ENCODE measurements at places on chromosomes 5 and 9.
A peak's percentile ranks its signal among the peaks of the same experiment; 100 is the strongest.

DNA sequence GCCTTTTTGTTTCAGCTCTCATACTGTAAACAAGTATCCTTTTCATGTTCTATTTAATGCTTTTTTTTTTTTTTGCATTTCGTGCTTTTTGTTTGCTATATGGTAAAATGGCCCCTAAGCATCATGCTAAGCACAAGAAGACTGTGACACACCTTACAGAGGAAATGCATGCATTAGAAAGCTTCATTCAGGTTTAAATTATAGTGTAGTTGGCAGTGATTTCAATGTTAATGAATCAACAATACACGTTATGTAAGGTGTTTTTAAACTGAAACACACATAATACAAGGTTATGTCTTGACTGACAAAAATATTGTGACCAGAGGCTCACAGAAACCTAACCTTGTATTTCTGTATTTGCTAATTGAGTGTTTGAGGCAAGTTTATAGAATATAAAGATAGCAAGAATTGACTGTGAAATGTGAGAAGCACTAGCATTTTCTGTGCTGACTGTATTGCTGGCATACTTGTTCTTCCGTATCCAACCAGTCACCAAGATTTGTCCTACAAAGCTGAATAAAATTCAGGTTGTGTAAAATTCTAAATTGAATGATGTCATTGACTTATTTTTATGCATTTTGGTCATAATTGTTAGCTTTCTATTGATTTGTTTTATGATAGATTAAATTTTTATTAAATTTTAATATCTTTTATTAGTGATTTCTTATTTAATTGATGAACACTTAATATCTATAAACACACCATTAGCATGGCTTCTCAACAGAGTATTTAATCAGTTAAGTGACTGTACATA, 4.1 kb downstream of the CFAP95 start:
- no peak for DNase-seq

GRCh38 chr5:6715758-6716628, 2.8 kb downstream of the TENT4A start:
- DNase-seq = peak; percentile 18

DNA sequence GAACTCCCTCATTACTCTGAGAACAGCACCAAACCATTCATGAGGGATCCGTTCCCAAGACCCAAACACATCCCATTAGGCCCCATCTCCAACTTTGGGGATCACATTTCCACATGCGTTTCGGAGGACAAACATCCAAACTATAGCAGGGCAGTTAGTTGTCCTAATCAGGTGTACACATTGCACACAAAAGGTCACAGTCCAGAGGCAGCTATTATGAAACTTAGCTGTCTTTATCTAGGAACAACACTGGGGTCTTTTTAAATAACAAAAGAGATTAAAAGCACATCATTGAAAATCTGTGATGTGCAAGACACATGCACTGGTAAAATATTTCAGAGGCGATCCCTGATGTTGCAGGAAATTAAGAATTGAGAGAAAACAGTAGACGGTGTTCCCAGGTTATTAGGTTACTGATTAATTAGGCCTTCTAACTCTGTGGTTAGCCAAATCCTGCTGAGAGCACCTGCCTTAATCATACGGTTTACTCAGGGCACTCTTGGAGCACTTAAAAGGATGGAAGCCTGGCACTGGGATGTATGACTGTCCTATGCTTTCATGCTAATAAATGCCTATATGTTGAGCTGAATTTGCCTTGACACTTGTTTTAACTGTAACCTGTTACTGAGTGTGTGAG, 1574.5 kb upstream of the WWC1 start:
- DNase-seq = no peak

GRCh38 chr5:81154725-81155124, 78.4 kb upstream of the CKMT2 start:
- no peak for DNase-seq

- no peak for DNase-seq
These were observed 394.8 kb upstream of the MEF2C start for GRCh38 chr5:89277816-89278215.

GRCh38 chr5:179765400-179765799, 28.4 kb upstream of the LTC4S start:
- DNase-seq = peak; percentile 41

DNA sequence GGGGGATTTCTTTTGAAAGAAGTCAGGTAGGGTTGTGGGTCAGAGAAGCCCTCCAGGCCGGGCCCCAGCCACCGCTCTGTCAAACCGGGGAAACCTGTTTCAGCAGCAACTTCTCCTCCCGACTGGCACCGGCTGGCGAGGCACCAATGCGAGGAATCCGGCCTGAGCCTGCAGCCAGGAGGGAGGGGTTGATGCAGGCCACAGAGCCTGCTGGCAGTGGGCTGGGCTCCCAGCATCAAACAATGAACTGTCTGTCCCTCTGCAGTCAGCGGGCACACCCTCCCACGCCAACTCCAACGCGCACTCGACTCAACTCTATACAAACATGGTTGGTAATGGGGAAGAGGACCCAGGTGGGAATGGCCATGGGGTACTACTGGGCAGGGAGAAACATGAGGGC, 12.1 kb downstream of the PCDH1 start:
- DNase-seq = no peak

DNA sequence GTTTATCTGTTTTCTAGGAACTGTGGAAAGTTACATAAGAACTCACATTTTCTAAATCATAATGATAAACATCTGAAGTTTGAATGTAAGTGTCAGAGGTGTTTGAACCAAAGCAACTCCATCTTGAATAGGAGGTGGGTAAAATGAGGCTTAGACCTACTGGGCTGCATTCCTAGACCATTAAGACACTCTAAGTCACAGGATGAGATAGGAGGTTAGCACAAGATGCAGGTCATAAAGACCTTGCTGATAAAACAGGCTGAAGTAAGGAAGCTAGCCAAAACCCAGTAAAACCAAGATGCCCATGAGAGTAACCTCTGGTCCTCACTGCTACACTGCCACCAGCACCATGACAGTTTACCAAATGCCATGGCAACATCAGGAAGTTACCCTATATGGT, 297.7 kb upstream of the POU5F2 start:
- no peak for DNase-seq

DNA sequence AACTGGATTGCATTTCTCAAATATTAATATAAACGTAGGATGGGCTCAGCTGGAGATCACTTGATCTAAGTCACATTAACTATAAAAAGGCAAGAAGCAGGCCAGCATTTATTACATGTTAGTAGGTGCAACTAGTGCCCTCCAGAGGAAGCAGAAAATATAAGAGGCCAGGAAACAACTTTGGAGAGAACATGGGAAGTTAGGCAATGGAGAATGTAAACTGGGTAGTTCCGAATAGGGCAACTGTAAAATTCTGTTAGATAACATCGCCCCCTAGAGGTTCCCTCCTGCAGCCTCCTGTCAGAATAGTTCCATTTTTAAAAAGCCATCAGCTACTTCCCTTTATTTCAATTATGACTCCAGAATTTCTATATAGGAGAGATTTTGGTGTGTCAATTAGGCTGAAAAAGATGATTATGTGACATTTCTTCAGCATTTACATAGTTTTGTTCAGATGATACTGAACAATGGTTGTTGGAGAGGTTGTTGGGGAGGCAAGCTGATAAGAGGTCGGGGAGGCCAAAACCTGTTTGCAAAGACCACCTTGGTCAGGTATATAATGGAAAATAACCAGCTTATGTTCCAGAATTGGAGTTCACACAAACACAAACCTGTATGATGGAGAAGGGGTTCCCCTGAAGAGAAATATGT, 22.4 kb downstream of the CCL28 start:
- DNase-seq = peak; percentile 69

DNA sequence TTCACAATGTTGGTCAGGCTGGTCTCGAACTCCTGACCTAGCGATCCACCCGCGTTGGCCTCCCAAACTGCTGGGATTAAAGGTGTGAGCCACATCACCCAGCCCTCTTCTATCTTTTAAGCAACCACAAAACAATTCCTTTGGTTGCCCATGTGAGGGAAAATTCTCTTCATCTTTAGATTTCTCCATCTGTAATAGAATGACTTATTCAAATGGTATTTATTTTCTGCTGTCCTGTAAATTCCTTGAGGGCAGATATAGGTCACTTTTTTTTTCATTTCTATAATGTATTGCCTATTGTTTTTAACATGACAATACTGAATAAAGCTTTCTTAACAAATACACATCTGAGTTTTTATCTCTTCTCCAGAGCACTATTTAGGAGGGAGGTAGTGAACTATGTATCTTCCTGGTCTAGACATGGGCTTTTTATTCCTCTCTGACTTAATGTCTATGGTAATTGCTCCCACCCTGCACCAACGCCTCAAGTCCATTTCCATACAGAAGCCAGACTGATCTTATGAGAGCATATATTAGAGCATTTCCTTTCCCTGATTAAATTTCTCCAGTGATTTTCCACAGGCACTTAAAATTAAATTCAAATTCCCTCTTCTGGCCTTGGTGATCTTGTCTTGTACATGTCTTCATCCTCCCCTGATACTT, 595.6 kb downstream of the CAAP1 start:
- DNase-seq = no peak

DNA sequence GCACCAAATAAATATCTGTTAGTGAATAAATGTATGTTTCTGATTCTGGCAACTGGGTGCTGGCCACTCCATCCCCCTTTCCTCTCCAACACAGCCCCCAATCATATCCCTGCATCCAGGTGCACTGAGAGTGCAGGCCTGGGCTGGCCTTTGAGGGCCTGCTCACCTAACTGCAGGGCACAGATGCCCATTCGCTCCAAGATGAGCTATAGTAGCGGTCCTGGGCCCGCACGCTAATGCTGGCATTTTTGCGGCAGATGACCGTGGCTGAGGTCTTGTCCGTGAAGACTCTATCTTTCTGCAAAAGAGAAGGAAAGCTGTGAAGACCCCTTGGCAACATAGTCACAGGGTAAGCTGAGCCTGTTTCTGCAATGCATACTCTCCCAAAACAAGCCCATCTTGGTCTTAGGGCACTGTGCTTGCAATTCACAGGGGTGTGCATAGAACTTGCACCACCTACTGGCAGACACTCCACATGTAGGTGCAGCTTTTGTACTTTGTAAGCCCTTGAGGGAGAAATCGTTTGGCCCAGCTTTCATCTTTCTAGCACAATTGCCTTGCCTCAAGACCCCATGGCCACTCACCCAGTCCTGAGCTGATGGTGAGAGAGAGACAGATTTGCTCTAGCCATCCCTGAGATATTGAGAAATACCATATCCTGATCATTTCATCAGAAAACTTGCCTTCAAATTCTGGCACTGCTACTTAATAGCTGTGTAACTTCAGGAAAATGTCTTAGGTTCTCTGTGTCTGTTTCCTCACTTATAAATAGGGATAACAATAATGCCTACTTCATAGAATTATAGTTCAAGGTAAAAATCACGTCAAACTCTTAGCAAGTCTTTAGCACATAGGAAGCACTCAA, 13.5 kb downstream of the IL12B start:
- peak; percentile 34 for DNase-seq

DNA sequence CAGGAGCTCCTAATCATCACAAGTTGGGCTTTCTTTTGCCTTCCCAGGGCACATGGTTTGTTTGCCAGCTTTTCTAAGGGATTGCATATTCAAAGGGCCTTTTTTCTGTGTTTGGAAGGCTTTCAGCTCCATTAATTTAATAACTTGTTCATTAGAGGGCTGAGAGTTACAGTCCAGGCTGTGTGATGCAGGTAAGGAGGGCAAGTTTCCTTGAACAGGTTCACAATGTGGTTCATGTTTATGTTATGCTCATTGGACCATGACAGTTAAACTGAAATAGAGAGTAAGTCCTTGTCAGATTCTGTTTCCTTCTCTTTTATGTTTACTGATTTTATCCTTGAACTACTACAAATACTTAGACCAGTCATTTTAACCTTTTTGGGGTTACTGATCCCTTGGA, 174.4 kb downstream of the MARCHF11 start:
- no peak for DNase-seq

- no peak for DNase-seq
These were observed 189.3 kb upstream of the PIK3R1 start for GRCh38 chr5:68026092-68026885.

Measured in adrenal gland (tissue), 19 donors.